ENCODE measurements at places on chromosomes 4 and X.

DNA sequence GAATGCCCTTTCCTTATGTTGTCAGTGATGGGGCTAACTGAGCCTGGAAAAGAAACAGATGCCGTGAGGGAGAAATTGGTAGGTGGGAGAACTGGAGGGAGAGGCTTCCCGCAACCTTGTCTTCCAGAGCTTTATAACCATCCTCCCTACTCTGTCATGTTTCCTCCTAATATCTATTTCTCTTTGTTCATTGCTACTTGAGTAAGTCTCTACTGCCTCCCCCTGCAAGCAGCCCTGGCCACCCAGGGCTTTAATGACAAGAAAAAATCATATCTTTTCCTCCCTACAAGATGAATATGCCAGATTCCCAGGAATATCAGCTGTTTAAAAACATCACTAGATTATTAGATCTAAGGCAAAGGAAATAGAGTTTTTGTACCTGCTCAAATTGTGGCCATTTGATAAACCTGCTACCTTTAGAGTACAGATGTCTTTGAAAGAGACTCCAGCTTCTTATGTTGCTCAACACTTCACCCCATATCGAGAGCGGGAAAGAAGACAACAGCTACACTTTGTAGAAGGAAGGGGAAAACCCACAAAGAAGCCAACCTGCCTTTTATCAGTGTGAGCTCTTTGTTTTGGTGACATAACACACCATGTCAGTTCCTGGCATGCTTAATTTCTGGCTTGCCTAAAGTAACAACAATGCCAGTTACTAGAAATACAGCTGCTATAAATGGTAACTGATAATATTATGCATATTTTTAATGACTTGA, 186.6 kb upstream of the LEF1 start:
- DNase-seq = no peak

DNA sequence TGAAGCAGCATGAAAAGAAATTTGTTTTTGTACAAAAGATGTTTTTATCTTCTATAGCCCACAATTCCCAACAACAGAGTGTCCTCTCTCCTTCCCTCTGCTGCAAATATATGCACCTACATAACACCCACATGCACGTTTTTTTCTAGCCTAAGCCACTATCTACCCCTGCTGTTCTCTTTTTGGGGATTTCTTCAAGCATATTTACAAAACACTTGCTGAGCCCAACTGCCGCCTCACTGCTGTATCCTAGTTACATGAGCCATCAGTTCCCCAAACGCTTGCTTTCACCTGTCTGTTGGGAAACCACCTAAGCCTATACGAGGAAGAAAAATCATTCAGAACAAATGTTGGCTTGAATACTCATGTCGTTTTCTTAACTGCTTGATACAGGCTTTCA, 127.2 kb downstream of the CHRNA9 start:
- no peak for DNase-seq

DNA sequence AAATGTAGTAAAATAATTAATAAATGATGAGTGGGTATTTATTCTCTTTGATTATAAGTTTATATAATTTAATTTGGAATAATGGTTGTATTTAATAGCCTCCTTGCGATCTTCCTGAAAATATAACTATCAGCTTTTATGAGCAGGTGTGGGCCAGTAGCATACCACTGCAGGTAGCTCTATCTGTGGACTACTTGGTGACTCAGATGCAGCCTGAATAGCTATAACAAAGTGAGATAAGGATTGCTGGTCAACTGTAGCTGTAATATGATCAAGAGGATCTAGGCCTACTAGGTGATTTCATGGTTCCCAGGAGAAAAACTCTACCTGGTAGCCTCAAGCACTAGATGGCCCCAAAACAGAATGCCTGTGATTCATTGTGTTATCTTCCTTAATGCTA, 47.1 kb upstream of the BMP15 start:
- no peak for DNase-seq

DNA sequence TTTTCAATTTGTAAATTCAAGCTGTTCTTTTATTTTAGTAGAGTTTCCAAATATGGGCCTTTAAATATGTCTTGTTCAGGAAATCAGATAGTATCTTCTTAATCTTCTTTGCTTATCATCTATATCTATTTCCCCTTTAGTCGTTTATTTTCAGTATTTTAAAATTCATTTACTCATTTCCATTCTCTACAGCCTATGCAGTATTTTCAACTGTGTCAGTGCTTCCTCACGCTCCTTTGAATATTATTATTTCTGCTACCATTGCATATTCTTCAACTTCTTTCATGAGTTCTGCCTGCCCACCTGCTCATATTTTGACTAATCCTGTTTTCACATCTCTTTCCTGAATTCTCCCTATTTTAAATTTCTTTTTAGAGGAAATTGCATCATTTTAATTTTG, 185.4 kb downstream of the DKK2 start:
- DNase-seq = no peak

DNA sequence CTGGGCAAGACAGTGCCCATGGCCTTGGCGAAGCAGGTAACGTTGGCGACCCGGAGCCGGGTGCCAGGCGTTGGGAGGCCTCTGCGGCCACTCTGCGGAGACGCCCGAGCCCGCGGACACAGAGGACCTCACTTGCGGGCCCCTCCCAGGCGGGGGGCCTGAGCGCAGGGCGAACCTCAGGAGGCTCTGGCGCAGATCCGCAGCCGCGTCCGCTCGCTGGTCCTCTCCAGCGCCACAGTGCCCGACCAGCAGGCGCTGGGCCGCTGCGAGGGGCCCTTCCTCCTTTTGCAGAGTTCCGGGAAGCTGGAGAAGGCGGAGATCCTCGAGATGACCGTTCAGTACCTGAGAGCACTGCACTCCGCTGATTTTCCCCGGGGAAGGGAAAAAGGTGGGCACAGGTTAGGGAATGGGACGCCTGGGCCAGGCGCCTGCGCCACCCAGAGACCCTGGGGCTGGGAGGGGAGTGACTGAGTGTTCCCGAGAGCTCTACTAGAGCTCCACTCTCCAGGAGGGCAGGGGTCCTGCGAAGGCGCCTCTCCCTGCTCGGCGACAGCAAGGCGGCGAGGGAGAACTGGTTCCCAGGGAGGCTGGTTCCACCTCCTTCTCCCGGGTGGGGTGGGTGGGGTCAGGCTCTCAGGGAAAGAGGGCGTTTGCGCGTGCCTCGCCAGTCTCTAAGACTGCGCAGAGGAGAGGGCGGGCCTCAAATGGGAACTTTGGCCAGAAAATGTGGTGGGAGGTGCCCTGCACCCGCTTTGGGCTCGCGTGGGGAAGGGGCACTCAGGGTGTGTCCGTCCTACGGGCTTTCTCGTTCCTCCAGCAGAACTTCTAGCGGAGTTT, 1.4 kb downstream of the HELT start:
- no peak for DNase-seq

GRCh38 chr4:7897811-7898210, 41.9 kb downstream of the AFAP1 start:
- DNase-seq = peak; percentile 45

DNA sequence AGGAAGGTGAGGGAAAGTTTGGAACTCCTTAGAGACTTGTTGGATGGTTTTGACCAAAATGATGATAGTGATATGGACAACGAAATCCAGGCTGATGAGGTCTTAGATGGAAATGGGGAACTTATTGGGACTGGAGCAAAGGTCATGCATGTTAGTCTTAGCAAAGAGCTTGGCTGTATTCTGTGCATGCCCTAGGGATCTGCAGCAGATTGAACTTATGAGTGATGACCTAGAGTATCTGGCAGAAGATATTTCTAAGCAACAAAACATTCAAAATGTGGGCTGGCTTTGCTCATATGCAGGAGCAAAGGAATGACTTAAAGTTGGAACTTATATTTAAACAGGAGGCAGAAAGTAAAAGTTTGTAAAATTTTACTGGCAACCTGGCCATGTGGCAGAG, 489.3 kb upstream of the DIPK2B start:
- no peak for DNase-seq

DNA sequence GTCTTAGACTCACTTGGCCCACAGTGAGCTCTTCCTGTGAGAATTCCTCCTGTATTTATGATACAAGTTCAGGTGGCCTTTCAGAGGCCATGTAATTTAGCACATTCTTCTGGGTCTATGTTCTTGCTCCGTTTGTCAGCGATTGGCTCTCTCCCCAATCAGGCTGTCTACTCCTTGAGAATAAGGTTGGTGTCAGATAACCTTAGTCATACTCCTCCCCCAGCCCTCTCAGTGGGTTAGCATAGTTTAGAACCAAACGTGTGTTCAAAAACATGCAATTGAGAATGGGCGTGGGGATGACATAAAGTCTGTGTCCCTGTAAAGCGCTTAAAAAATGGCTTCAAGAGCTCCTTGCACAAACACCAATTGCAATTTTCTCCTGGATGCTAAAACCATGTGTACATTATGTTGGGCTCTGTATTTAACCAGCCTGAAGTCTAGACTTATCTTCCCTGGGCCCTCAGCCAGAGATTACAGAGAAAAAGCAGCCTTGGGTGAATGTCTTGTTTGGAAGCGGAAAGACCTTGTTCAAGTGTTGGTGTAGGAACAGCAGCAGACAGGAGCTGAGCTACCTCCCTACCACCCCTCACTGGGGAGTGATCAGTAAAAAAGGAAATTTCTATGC, 9.9 kb upstream of the CT47C1 start:
- peak; percentile 43 for DNase-seq

GRCh38 chrX:70134116-70134477, 850 bp downstream of the IGBP1 start:
- DNase-seq = no peak

DNA sequence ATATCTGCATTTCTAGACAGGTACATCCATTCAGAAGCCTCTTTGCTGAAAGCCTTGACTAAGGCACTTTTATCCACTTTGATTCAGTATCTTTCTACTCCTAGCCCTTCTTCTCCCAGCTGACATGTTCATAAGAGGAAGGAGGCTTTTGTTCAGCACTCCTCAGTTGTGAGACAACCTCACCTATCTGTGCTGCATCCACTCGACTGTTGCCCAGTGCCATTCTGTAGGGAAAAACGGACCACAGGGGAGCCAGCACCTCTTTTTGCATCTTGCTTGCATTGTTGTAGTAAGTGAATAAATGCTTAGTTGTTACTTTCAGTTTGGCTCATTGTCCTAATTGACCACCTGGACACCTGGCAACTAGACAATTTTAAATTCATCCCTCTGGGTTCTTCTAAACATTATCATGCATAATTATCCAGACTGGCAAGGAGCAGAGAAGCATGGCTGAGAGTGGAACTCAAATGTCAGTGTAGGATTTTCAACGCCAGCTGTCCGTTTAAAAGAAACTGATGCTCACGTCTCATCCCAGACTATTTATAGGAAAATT, 83.8 kb upstream of the BOD1L1 start:
- DNase-seq = no peak

GRCh38 chr4:93671093-93671492, 157.5 kb upstream of the ATOH1 start:
- DNase-seq = no peak
